ENCODE measurements at places on chromosomes 3 and 15. TPM values are rescaled to one million over a fixed set of nuclear protein-coding genes. Genes with fewer than 3 reads are reported as not detected.

DNA sequence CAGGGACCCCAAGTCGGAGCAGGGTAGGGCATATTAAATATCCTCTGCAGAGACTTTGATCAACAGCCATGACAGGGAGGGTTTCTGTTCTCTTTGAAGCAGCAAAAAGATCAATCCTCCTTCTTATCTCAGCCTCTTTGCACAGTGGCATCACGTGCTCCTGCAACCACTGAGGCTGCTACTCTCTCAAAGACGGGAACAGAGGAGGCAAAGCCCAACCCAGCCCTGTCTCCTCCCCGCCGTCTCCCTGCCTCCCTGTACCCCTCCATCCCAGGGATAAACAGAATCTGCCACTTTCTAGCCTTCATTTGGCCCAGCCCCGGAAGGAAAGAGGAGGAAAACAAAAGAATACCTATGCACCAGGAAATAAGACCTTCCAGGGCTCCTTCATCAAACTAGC is 7.5 kb upstream of the TBC1D21 start:
- no peak for DNase-seq

DNA sequence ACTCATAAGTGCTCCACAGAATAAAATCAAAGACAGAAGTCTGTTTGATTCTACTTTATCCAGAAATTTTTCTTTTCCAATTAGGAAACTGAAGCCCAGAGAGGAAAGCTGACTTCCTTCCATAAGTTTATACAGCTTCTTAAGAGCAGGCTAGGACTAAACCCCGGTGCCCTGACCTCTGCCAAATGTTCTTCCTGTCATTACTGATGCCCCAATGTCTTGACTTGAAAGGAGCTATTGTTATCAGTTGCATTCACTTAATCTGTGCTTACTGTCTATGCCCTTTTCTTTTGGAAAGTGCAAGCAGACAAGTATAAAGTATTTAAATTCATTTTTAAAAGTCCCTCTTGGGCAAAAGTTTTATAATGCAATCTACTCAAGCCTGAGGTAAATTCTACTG is 18.1 kb downstream of the CD200 start:
- DNase-seq, result peak; percentile 21

DNA sequence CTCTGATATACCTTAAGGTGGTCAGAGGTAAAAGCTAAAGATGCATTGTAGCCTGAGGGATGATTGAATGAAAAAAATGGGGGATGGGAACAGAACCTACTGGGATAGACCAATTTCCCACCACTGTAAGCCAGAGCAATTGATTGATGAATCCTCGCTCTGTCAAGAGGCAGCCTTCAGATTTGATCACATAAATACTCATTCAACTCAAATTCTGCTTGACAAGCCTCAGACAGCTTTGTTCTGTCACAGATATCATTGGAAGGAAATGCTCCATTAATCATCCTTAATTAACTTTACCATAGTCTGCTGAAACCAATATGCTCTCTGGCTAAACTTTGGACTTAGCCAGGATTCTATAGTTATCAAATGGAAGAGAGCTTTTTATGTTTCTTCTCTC is 467.8 kb downstream of the MECOM start:
- no peak for DNase-seq

GRCh38 chr3:59831394-59831793 is 781.6 kb upstream of the CFAP20DC start:
- no peak for DNase-seq

- DNase-seq, result peak; percentile 16
Measured at GRCh38 chr3:129723558-129724324, 117.3 kb upstream of the PLXND1 start.

GRCh38 chr3:64074060-64074459 is 50.8 kb upstream of the PSMD6 start:
- DNase-seq, result no peak

DNA sequence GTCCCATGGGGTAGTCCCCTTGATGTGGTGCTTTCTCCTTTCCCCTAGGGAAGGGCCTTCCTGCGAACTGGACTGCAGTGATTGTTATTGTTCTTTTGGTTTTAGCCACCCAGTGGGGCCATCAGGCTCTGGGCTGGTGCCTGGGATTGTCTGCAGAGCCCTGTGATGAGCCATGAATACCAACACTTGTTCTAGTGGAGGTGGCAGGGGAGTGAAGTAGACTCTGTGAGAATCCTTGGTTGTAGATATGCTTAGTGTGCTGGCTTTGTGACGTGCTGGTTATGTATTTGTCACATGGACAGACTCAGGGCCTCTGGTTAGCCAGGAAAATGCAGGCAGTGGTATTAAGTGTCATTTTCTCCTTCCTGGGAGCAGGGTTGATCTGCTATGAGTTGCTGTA is 51.8 kb upstream of the NDUFB4 start:
- no peak for DNase-seq

DNA sequence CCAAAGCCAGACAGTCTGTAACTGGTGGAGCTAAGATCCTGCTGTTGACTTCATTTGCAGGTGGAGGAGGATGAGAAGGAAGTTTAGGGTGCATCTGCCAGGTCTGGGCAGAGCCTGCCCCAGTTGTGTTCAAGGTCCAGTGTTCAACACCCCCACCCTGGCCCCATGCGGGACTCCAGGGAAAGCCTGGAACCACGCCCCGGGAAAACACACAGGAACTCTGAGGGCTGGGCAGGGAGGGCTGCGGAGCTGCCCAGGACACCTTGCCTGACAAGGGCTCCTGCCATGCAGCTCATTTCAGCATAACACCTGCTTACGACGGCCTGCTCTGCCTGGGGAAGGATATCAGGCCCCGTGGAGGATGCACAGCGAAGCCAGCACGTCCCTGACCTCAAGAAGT is 286.3 kb downstream of the XXYLT1 start:
- DNase-seq, result no peak

DNA sequence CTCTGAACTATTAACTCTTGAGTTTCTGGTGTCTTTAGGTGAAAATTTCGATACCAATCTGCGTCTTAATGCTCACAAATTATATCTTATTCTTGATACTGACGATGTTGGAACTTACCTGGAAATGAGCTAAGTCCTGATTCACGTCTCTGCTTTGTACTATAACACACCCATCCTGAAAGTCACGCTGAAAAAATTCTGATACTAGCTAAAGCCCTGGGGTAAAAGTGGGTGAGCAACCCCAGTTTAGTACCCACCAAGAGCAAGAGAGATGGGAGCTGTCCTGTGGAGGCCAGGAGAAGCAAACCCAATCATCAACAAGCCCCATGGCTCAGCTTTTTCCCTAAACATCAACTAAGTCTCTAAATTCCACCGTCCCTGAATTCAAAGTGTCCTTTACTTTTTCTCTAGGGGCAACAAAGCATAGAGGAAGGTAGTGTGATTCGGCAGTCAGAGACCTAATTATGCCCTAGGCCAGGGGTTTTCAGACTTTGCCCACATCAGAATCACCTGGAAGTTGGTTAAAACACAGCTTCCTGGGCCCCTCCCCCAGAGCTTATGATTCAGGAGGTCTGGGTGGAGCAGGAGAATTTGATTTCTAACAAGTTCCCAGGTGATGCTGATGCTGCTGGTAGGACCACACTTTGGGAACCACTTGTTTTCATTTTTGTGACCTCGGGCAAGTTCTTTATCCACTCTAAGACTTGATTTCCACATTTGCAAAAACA is 90.2 kb downstream of the OSBPL10 start:
- DNase-seq, result no peak

GRCh38 chr3:11929531-11929930 is 74.7 kb upstream of the SYN2 start:
- DNase-seq, result no peak

- DNase-seq, result no peak
Measured at GRCh38 chr3:177300039-177300833, 103.0 kb upstream of the TBL1XR1 start.

GRCh38 chr15:33098094-33099058 is 96.1 kb downstream of the FMN1 start:
- peak; percentile 93 for DNase-seq

GRCh38 chr3:188339410-188340295 is 185.7 kb downstream of the LPP start:
- no peak for DNase-seq

DNA sequence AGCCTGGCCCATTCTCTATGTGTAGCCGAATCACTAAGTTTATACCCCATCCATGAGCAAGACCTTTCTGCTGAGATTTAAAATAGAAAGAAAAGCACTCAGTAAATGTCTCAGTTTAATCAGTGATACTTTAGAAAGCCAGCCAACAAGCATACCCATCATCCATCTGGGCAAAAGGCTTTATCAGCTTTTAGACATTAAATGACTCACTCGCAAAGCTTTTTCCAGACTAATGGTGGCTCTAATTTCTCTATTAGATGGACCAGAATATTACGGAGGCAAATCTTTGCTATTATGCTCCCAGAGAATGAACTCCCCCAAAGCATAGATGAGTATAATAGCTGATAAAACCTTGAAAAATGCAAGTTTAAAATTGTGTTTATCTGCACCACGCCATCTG is 727.8 kb downstream of the GBE1 start:
- no peak for DNase-seq

DNA sequence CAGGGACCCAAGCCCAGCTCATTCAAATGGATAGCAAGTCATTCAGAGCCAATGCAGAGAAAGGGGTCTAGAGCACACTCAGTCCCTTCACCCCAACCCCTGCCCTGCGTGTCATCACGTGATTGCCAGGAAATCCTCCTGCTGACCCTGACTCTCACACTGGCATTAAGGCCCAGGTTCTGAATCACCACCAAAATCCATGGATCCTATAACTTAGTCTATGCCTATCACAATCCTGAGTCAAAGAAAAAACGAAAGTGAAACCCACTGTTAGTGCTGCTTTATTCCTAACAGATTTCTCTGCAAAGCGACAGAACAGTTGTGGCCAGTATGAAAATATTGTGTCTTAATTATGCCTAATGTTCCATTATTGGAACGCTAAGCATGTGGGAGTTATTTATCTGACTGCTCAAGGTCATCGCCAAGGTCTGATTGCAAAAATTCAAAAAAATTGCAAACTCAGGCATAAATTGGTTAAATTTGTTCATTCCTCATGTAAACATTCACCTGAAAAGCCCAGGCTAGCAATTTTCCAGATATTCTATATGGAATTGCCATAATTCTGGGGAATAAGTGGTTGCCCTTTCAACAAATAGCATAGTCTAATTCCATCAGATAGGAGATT is 108.7 kb upstream of the EIF1B start:
- DNase-seq, result peak; percentile 11

GRCh38 chr3:144052275-144052674 is 80.7 kb downstream of the DIPK2A start:
- DNase-seq, result no peak

GRCh38 chr3:73203101-73203500 is 141.6 kb downstream of the EBLN2 start:
- no peak for DNase-seq

GRCh38 chr3:13705051-13705450 is 156.1 kb downstream of the FBLN2 start:
- no peak for DNase-seq

DNA sequence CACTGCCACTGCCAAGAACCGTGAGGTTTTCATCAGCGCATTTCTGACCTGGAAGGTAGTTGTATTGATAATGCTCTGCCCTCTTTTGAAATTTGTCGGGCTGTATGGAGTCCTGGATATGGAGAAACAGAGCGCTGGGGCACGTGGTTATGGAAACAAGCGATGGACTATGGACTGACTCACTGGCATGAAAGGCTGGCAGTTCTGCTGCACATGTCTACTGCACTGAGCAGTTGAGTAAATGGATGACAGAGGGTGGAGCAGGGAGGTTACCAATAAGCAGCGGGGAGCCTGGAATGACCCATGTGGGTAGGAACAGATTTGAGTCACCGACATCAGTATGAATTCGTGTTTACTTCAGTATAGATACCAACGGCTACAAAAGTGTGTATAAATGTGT is 429.5 kb downstream of the OCA2 start:
- peak; percentile 30 for DNase-seq

DNA sequence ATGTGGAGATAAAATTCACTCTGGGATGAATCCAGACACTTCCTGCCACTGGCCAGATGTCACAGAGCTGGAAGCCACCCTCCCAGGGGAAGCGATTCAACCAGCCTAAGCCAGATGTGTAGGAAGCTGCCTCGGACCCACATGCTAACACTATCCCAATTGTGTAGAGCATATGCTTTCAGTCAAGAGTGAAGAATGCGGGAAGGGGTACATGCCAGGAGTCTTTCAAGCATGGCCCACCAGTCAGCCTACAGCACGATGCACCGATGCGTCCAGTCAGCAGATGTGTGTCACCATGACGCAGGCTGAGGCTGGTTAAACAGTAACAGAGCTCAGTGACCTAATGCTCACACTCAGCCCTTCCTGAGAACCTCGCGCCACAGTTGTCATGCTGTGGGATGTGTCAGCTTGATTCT is 38.8 kb upstream of the BNC1 start:
- DNase-seq, result peak; percentile 93

- no peak for DNase-seq
Measured at GRCh38 chr15:25182736-25183445, 228.1 kb downstream of the SNRPN start.

DNA sequence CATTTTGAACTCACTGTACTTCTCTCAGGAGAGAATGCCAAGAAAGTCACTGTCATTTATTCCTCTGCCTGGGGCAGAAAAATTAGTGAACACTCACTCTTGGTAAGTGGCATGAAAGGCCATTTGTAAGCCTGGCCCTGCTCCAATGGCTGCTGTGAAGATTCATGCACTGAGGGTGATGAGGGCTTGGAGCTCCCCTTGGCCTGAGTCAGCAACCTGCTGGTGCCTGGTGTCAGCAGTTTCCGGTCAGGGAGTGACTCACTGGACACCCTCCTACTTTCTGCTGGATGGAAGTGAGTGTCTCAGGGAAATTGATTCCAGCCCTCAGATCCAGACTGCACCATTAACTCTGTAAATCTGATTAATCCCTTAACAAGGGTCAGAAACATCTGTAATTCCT is 37.6 kb downstream of the TRA2B start:
- peak; percentile 100 for DNase-seq

- peak; percentile 79 for DNase-seq
Measured at GRCh38 chr3:66472313-66473134, 28.3 kb downstream of the LRIG1 start.

GRCh38 chr3:27079427-27080257 is 289.5 kb downstream of the NEK10 start:
- peak; percentile 24 for DNase-seq

- no peak for DNase-seq
Measured at GRCh38 chr15:65964792-65965433, 95.6 kb downstream of the RAB11A start.

- no peak for DNase-seq
Measured at GRCh38 chr15:66721501-66721937, 19.5 kb downstream of the SMAD6 start.

GRCh38 chr3:36512555-36512954 is 132.3 kb downstream of the STAC start:
- no peak for DNase-seq

Gene SLC2A2
- not detected for total RNA-seq

Gene FETUB
- total RNA-seq, result 1.9 TPM

Gene PDE12
- total RNA-seq, result 33.5 TPM

Gene SPG11
- 26.7 TPM for total RNA-seq

Gene KIF23
- 63.0 TPM for total RNA-seq

Gene KPNA4
- 49.6 TPM for total RNA-seq

Gene RAB6B
- total RNA-seq, result 0.51 TPM
